ENCODE measurements at places on chromosomes 6 and 20. TPM values are rescaled to one million over a fixed set of nuclear protein-coding genes. Genes with fewer than 3 reads are reported as not detected.

Gene TBXT
- total RNA-seq, result not detected

Gene CST7
- not detected for total RNA-seq

Gene PCK1
- 0.56 TPM for total RNA-seq

Gene SOX18
- 5.6 TPM for total RNA-seq

Gene WFDC12
- total RNA-seq, result not detected

Gene GRM1
- total RNA-seq, result not detected

Gene MLIP
- total RNA-seq, result not detected

Gene TGM3
- total RNA-seq, result not detected

Gene FAM217A
- not detected for total RNA-seq

DNA sequence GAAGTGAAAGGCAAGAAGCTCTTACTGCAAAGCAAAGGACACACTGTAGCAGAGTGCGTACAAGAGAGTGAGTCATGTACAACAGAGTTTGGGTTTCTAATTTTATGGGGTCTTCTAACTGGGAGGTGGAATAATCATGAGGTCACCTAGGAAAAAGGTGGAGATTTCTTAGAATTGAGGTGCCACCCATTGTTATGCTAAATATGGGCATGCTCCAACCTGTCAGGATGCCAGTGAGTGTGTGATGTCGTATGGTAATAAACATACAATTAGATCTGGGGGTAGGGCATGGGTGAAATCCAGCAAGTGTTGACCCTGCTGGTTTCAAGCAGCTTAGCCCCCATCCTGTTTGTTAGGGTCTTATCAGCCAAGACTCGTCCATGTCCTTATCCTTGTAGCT lies 46.6 kb downstream of the OR2B6 start:
- H3K27ac ChIP-seq, result no peak overlapping the region
- no peak overlapping the region for H3K4me3 ChIP-seq
- no peak for DNase-seq
- H3K36me3 ChIP-seq, result no peaks in the 10 kb centered on the region
- no peaks in the 10 kb centered on the region for H3K27me3 ChIP-seq

DNA sequence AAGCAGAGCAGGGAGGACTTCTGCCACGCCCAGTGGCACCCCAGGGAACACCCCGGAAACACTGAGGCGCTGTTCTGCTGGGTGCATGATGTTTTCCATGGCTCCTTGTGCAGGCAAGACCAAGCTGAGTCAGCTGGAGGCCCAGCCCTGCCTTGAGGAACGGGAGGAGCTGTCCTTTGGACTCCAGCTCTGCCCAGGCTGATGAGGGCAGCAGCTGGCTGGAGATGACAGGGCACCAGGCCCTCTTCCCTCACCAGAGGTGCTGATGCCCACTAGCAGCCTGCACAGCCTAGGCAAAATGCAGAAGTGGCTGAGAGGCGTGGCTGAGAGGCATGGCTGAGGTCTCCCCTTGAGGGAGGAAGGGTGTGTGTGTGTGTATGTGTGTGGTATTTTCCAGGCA lies 2.4 kb downstream of the C6orf132 start:
- peaks cover 3% of the 10 kb centered on the region for H3K27me3 ChIP-seq
- no peak overlapping the region for H3K4me3 ChIP-seq
- DNase-seq, result no peak
- peaks cover 4% of the 10 kb centered on the region for H3K4me1 ChIP-seq
- H3K27ac ChIP-seq, result no peak overlapping the region
- H3K36me3 ChIP-seq, result no peaks in the 10 kb centered on the region

- no peak for DNase-seq
- no peaks in the 10 kb centered on the region for H3K27me3 ChIP-seq
- H3K27ac ChIP-seq, result no peak overlapping the region
- H3K4me3 ChIP-seq, result no peak overlapping the region
- peaks cover 6% of the 10 kb centered on the region for H3K4me1 ChIP-seq
- H3K36me3 ChIP-seq, result no peaks in the 10 kb centered on the region
These were observed 202.0 kb upstream of the ZNF184 start for GRCh38 chr6:27674882-27675281.

GRCh38 chr6:24861934-24862333 lies 63.2 kb upstream of the ARMH2 start:
- H3K4me1 ChIP-seq, result peaks cover 32% of the 10 kb centered on the region
- no peaks in the 10 kb centered on the region for H3K27me3 ChIP-seq
- peak overlapping the region; percentile 2 for H3K27ac ChIP-seq
- H3K36me3 ChIP-seq, result peaks cover 23% of the 10 kb centered on the region
- peak overlapping the region; percentile 24 for H3K4me3 ChIP-seq
- DNase-seq, result peak; percentile 65

GRCh38 chr6:85044361-85044760 lies 280.0 kb upstream of the TBX18 start:
- H3K4me1 ChIP-seq, result no peaks in the 10 kb centered on the region
- DNase-seq, result no peak
- H3K36me3 ChIP-seq, result no peaks in the 10 kb centered on the region
- H3K4me3 ChIP-seq, result no peak overlapping the region

DNA sequence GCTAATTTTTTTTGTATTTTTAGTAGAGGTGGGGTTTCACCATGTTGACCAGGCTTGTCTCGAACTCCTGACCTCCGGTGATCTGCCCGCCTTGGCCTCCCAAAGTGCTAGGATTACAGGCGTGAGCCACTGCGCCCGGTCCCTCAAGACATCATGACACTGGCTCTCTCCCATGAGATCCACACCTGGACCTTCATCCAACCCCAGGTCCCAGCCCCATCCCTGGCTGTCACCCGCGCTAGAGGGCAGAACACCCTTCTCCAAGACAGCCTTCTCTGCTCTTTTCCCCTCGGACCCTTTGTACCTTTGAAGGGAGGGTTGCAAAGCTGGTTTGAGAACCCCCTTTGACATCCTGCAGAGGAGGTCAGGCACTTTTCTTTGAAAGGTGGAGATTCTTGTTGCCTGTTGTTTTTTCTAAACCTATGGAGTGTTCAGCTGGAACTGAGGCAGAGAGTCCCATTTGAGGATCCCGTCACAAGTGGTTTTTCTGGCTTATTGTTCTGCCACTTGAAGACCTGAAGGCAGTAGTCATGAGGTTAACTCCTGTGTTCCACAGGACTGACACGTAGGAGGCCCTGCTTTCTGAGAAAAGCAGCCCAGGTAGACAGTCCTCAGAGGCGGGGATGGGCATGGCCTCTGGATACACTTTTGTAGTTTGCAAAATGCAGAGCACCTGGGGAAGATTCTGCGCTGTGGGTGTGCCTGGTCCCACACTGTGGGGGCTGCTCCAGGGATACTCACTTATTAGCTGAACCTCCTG lies 171.1 kb upstream of the SNX9 start:
- H3K4me3 ChIP-seq, result no peak overlapping the region
- no peaks in the 10 kb centered on the region for H3K4me1 ChIP-seq
- H3K27me3 ChIP-seq, result no peaks in the 10 kb centered on the region
- DNase-seq, result no peak

- no peak overlapping the region for H3K27ac ChIP-seq
- no peak overlapping the region for H3K4me3 ChIP-seq
- no peaks in the 10 kb centered on the region for H3K27me3 ChIP-seq
- no peaks in the 10 kb centered on the region for H3K4me1 ChIP-seq
These were observed 118.8 kb upstream of the PTCHD4 start for GRCh38 chr6:48229841-48230240.

GRCh38 chr6:1724616-1725015 lies 114.9 kb downstream of the FOXC1 start:
- H3K36me3 ChIP-seq, result no peaks in the 10 kb centered on the region
- no peak overlapping the region for H3K4me3 ChIP-seq

GRCh38 chr6:33632558-33633039 lies 11.5 kb downstream of the ITPR3 start:
- no peak for DNase-seq
- no peak overlapping the region for H3K4me3 ChIP-seq
- no peak overlapping the region for H3K27ac ChIP-seq
- H3K36me3 ChIP-seq, result no peaks in the 10 kb centered on the region
- peaks cover 21% of the 10 kb centered on the region for H3K4me1 ChIP-seq
- H3K27me3 ChIP-seq, result no peaks in the 10 kb centered on the region

- DNase-seq, result no peak
- no peak overlapping the region for H3K27ac ChIP-seq
- H3K4me3 ChIP-seq, result no peak overlapping the region
- no peaks in the 10 kb centered on the region for H3K27me3 ChIP-seq
- no peaks in the 10 kb centered on the region for H3K36me3 ChIP-seq
These were observed 44.3 kb upstream of the KIF13A start for GRCh38 chr6:18031680-18032256.

GRCh38 chr6:125154761-125155135 lies 1.2 kb downstream of the TPD52L1 start:
- DNase-seq, result no peak
- no peak overlapping the region for H3K27ac ChIP-seq
- no peaks in the 10 kb centered on the region for H3K4me1 ChIP-seq
- H3K27me3 ChIP-seq, result peaks cover 10% of the 10 kb centered on the region
- no peaks in the 10 kb centered on the region for H3K36me3 ChIP-seq
- no peak overlapping the region for H3K4me3 ChIP-seq

DNA sequence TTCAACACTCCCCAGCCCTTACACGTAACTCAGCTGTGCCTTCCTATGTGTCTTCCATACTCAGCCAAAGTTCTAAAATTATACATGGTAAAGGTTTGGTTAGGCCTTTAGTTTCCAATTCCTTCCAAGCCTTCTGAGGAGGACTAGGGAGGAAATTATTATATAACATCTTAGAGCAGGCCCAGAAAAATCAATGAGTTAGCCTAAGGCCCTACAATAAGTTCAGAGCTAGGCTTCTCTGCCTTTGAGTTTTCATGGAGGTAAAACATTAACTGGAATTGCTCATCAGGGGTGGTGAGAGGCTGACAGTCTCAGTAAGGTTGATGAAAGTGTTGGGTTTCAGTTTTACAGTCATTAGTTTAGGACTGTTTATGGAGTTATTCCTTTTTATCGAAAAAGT lies 286.0 kb downstream of the ADGB start:
- DNase-seq, result no peak
- H3K4me3 ChIP-seq, result no peak overlapping the region
- H3K27me3 ChIP-seq, result no peaks in the 10 kb centered on the region
- no peak overlapping the region for H3K27ac ChIP-seq
- no peaks in the 10 kb centered on the region for H3K4me1 ChIP-seq

GRCh38 chr20:36591854-36592641 lies 13.5 kb upstream of the RAB5IF start:
- peaks cover 18% of the 10 kb centered on the region for H3K36me3 ChIP-seq
- DNase-seq, result no peak
- no peak overlapping the region for H3K4me3 ChIP-seq
- no peaks in the 10 kb centered on the region for H3K27me3 ChIP-seq
- H3K27ac ChIP-seq, result no peak overlapping the region
- peaks cover 41% of the 10 kb centered on the region for H3K4me1 ChIP-seq

DNA sequence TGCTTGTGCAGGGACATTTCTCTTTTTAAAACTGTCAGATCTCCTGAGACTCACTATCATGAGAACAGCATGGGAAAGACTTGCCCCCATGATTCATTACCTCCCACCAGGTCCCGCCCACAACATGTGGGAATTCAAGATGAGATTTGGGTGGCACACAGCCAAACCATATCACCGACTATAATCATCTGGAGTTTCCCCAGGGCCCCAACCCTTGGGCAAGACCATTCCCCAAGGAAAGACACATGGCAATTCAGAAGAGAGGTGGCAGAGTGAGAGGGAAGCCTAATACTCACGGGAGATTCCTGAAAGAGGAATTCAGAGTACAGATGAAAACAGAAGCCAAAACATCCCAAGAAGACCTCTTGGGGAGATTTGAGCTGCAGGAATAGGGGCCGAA lies 291.0 kb upstream of the PLCB4 start:
- H3K36me3 ChIP-seq, result no peaks in the 10 kb centered on the region
- H3K4me3 ChIP-seq, result no peak overlapping the region
- H3K4me1 ChIP-seq, result no peaks in the 10 kb centered on the region
- no peak for DNase-seq

GRCh38 chr6:149728499-149729234 lies 10.8 kb upstream of the LATS1 start:
- no peak for DNase-seq
- H3K27me3 ChIP-seq, result no peaks in the 10 kb centered on the region
- no peak overlapping the region for H3K27ac ChIP-seq

DNA sequence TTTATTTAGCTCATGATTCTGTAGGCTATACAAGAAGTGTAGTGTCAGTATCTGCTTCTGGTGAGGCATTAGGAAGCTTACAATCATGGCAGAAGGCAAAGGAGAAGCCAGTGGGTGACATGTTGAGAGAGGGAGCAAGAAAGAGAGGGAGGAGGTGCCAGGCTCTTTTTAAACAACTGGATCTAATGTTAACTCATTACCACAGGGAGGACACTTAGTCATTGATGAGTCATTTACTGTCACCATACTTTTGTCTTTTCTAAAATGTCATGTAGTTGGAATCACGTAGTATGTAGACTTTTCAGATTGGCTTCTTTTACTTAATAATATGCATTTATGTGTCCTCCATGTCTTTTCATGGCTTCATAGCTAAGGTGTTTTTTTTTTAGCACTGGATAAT lies 58.1 kb downstream of the NUS1 start:
- no peak overlapping the region for H3K4me3 ChIP-seq
- no peak for DNase-seq
- H3K27me3 ChIP-seq, result no peaks in the 10 kb centered on the region
- no peaks in the 10 kb centered on the region for H3K36me3 ChIP-seq

DNA sequence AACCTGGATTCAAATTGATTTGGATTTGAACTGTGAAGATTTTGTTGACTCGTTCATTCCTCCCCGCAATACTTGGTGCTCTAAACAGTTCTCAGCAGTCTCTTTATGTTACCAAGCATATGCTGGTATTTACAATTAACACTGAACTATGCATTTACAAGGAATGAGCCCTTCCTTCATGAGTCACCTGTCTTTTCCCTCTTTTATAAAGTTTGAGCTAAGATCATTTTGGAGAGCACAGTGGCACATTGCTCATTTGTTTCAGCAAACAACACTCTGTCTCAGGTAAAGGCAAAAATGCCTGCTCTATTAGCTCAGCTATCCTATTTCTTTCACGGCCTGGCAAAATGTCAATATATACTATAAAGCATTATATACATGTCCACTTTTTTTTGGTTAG lies 285.4 kb downstream of the PHACTR1 start:
- no peaks in the 10 kb centered on the region for H3K27me3 ChIP-seq
- no peaks in the 10 kb centered on the region for H3K4me1 ChIP-seq
- H3K4me3 ChIP-seq, result no peak overlapping the region
- H3K36me3 ChIP-seq, result no peaks in the 10 kb centered on the region
- no peak overlapping the region for H3K27ac ChIP-seq

GRCh38 chr6:106511288-106512047 lies 117.8 kb downstream of the RTN4IP1 start:
- H3K36me3 ChIP-seq, result no peaks in the 10 kb centered on the region
- no peaks in the 10 kb centered on the region for H3K27me3 ChIP-seq

GRCh38 chr20:61515922-61516321 lies 263.9 kb downstream of the CDH4 start:
- no peaks in the 10 kb centered on the region for H3K27me3 ChIP-seq
- no peaks in the 10 kb centered on the region for H3K36me3 ChIP-seq
- no peak for DNase-seq
- H3K4me3 ChIP-seq, result no peak overlapping the region
- no peaks in the 10 kb centered on the region for H3K4me1 ChIP-seq

- H3K4me3 ChIP-seq, result no peak overlapping the region
- no peaks in the 10 kb centered on the region for H3K36me3 ChIP-seq
- no peak overlapping the region for H3K27ac ChIP-seq
These were observed 84.3 kb downstream of the ATXN1 start for GRCh38 chr6:16676978-16677377.

- no peaks in the 10 kb centered on the region for H3K27me3 ChIP-seq
- no peak for DNase-seq
- peaks cover 5% of the 10 kb centered on the region for H3K4me1 ChIP-seq
- H3K36me3 ChIP-seq, result peaks cover 20% of the 10 kb centered on the region
- H3K4me3 ChIP-seq, result no peak overlapping the region
These were observed 126.8 kb downstream of the HIVEP1 start for GRCh38 chr6:12138936-12139335.
